CD4-positive, alpha-beta T cell treated with Interleukin-6 at 100 ng/mL for 8 hours (primary cell): ENCODE measurements at places on chromosomes 11 and 22.

GRCh38 chr11:133515107-133515506, 17.2 kb downstream of the OPCML start:
- DNase-seq, result no peak

DNA sequence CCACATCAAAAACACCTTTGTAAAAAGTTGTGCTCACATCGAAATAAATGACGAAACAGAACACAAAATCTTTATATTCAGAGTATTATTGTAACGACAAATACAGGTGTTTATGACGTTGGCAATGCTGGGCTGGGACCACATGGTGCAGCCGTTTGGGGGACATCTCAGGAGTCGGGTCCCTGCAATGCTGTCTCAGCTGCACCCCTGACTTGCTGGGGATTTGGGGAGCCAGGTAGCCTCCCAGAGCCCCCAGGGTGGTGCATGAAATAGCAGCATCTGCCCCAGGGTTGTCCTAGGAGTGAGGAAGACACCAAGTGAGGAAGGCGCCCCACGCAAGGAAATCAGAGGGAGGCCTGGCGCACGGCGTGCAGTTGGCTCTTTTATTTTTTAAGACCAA, 1526.8 kb downstream of the BRD1 start:
- no peak for DNase-seq

DNA sequence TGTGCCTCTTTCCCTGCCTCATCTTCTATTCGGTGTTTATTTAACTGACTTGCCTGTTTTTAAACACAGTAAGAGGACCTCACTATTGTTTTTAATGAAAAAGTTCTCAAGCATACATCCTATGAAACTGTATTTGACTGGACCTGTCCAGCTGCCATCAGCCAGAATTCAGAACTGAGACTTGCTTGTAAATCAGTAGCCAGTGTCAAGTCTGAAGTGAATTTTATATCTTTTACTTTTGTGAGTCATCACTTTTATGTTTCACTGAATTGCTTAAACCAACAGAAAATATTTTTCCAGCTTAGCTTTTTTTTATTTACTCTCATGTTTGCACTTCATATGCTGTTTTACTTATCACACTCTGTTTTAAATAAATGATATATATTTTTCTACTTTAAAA, 88.3 kb downstream of the LUZP2 start:
- DNase-seq, result no peak

DNA sequence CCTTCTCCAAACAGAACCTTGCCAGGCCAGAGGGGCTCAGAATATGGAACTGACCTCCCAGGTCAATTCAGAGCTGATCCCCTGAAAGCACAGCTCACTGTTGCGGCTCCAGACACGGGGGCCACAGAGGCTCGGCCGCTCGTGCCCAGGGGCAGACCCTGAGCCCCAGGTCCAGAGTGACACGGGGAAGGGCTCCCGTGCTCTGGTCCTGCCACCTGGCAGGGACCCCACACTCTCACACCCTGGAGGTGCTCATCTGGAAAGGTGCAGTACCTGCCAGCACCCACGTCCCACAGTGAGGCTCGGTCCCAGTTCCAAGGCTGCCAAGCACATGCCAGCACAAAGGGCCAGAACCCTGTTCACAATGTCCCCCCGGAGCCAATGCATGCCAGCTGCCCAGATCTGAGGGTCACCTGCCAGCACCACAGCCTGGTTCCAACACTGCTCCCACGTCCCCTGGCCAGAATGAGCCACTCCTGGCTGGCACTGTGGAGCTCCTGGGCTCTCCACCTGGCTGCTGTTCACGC, 170.6 kb downstream of the SHANK2 start:
- DNase-seq, result no peak

DNA sequence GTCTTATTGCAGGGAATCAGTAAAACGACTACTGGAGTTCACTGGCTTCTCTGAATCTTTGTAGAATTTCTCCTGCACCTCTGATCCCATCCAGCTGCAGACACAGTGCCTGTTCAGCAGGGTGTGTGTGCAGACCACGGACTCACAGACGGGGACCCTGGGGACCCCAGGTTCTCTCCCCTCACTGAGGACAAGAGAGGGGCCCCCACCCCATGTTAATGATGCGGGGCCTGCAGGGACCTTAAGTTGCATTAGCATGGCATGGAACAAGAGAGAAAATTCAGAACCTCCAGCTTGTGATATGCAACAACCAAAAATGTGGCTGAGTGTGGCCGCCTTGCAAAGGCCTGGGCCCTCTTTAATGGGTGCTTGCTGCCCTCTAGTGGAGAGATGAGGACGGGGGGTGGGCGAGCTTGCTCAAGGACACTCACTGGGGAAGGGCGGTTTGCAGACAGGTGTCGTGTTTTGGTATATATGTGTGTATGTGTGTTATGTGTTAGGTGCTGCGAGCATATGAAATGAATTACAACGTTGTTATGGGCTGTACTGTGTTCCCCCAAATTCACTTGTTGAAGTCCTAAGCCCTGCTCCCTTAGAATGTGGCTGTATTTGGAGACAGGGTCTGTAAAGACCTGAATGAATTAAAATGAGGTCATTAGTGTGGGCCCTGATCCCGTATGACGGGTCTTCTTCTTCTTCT, 84.4 kb upstream of the SEPTIN5 start:
- peak; percentile 84 for DNase-seq

DNA sequence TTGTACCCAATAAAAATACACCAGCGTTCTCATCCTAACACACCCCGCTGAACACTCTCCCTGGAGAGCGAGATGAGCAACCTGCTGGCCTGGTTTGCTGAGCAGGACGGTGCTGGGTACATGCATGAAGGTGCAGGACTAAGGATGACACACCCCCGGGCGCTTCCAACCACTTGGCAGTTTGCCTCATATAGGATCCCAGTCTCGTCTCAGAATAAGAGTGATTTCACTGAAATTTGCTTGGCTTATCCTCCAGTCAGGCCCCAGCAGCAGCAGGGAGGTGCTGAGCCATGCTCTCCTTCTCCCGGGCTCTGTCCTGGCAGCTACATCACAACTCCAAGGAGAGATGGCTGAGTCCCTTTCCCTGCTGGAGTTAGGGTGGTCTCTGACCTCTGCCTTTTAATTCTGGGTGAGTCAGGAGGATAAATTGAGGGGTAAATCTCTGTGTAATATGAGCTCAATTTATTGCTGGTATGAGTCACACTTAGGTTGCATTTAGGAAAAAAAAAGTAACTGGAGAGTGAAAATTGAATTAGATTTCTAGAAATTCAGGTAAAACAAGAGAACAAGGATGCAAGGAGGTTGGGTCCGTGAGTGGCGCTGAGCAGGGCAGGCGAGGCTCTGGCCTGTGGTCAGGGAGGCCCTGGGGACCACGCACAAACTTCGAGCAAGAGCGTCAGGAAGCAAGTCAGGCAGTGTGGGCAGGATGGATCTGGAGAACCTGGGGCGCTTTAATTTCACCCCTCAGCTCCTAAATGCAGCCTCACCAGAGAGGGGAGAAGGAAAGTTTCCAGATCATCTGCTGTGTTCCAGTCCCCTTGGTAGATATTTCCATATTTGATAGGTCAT, 974.0 kb downstream of the TBC1D22A start:
- DNase-seq, result no peak

- no peak for DNase-seq
Measured at GRCh38 chr11:6771926-6772893, at the start of gene OR2AG2. Gene OR2AG2 (minus strand): TSS chr11:6771976. CDS start chr11:6768957, 3,019 bp downstream.

GRCh38 chr11:66467756-66468155, 1.1 kb downstream of the PELI3 start:
- no peak for DNase-seq

GRCh38 chr11:110160016-110160415, 66.8 kb downstream of the ZC3H12C start:
- no peak for DNase-seq

DNA sequence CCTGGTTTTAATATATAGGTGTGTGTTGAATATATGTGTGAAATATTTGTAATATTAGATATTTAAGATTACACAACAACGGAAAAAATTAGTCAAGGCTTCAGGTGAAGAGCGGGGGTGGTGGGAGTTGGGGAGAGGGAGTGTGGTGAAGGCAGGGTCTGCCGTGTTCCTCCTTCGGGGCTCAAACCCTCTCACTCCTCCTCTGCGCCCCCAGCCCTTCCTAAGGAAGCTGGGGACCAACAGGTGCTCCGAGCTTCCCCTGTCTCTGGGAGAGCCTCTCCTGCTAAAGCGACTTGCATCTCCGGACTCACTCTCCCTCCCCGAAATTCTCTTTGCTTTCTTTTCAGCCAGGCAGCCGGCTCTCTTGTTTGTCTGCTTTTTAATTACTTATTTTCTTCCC, 960 bp upstream of the CADM1 start:
- DNase-seq, result no peak

DNA sequence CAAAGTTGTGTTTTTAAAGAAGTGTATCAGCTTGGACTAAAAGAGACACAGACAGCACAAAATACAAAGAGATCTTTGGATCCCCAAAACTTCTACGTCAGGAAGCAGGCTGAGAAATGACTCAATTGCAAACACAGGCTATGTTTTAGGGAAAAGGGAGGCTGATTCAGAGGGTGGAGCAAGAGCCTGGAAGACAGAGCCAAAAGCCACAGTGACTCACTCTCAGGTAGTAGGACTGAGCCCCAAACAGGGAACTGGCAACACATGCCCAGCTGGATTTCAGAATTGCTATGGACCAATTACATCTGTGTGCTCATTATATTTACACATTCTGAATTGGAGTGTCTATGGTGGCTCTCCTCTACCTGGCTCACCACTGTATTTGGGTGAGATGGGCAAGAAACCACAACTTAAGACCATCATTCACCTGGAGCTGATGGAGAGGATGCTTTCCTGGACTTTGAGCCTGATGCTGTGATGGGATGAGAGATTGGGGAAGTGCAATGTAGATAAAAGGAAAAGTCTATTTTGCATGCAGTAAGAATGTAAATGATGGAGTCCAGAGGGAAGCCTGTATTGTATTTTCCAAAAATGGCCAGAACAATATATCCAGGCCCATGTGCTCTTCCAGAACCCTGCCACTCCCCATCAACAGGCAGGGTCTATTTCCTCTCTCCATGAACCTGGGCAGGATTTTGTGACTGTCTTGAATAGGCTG, 20.8 kb upstream of the LINC01488 start:
- DNase-seq, result no peak

DNA sequence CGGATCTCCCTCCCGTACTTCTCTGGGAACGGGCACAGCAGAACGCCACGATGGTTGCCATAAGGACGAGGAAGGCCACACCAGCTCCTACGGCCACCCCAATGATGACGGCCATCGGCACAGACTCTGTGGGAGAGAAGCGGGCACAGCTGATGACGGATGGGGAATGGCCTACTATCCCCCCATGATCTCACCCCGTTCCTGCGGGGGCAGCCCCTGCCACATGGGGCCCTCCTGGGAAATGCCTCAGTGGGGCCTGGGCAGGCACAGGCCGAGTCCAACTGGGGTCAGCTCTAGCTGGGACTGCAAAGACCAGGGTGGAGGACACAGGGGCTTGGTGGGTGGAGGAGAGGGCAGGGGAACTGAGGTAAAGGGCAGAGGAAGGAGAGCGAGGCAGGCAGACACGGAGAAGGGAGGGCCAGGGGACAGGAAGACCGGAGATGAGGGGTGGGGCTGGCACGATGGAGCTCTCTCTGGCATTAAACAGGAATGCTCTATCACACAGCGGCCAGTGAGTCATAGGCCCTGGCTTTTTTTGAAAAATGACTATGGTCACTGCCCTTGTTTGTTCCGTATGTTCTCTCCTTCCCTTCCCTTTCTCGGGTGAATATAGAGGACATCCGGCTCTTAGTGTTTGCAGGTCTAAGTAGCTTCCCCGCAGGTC, 76.0 kb downstream of the ST3GAL4 start:
- no peak for DNase-seq

DNA sequence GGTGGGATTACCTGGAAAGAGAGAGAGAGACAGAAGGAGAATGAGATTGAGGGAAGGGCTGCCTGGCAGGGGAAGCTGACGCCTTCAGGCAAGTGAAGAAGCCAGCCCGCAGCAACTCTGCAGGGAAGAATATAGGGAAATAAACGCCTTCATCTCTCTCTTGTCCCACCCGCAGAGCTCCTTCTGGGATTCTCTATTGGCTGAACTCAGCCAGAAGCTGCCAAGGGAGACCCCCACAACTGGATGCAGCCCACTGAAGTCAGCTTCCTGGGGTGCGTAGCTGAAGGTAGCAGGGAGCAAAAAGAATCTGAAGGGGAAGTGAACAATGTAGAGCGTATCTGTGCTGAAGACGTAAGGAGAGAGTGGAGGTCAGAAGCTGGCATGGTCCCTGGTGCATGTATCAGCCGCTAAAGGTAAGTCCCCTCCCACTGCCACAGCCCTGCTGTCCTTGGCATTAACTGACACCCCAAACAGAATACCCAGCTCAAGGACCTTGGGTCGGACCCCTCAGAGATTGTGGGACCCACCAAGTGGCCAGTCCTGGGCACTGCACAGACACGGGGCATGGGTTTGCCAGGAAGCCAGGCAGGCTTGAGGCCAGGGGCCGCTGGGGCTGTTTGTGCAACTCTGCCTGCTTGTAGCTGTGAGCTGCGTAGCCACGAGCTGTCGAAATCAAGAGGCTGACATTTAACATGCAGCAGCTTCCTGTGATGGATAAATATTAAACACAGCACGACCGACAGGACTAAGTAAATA, 469.9 kb downstream of the MN1 start:
- DNase-seq, result no peak

GRCh38 chr11:1044160-1044559, 7.6 kb upstream of the MUC6 start:
- no peak for DNase-seq

DNA sequence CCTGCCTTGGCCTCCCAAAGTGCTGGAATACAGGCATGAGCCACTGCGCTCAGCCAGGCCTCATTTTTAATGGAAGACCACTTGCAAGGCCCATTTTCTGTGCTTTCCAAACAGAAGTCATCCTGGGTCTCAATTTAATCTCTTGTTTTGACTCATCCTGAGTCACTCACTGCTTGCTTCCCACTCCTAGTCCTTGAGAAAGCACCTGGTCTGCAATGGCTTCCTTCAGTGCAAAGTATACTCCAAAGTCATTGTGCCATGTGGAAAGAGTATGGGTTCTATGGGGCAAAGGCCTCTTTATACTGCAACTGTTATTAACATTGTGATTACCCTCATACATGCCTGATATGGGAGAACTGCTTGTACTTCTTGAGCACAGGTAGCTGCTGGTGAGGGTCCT, 18.3 kb upstream of the SLC5A1 start:
- no peak for DNase-seq

- DNase-seq, result no peak
Measured at GRCh38 chr11:35090125-35090524, 48.8 kb upstream of the CD44 start.

- DNase-seq, result no peak
Measured at GRCh38 chr11:63621071-63621470, 6.8 kb upstream of the PLAAT3 start.
